ENCODE measurements at places on chromosomes 3 and 15.

DNA sequence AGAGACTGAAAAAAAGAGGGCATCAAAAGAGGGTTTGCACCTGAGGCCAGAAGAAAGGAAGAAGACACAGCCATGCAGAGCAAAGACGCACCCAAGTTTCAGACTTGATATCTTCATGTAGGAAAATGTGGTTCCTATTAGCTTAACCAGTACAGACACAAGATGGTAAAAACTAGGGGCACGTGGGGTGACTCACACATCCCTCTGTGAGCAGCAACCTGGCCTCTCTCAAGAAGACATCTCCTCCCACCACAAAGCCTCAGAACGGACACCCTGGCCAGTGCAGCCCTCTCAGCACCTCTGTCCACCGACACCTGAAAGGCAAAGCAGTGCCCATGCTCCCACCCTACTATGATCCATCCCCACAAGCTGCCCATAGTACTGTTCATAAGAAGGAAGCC lies 33.3 kb downstream of the GLB1 start:
- DNase-seq: peak; percentile 63

- peak; percentile 56 for DNase-seq
Measured at GRCh38 chr15:58378241-58379085, 53.3 kb upstream of the LIPC start.

DNA sequence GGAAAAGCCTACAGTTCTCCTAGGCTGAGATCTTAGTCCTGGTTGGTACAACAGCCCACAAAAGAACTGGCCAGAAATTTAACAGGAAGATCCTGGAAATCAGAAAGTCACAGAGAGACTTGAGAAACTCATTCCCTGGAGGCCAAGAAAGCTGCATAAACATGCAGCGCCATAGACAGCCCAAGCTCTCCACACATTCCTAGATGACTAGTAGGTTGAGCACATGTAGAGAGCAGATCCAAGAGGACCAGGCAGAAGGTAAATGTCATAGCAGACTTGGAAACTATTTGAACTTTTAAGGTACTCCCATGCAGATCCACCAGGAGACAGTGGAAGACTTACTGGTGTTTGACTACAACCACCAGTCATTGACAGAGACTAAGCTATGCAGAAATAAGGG lies 18.4 kb downstream of the KBTBD12 start:
- no peak for DNase-seq

- no peak for DNase-seq
Measured at GRCh38 chr3:193730976-193731375, 138.0 kb downstream of the OPA1 start.

- DNase-seq: no peak
Measured at GRCh38 chr3:112623717-112624116, 17.2 kb downstream of the CCDC80 start.

DNA sequence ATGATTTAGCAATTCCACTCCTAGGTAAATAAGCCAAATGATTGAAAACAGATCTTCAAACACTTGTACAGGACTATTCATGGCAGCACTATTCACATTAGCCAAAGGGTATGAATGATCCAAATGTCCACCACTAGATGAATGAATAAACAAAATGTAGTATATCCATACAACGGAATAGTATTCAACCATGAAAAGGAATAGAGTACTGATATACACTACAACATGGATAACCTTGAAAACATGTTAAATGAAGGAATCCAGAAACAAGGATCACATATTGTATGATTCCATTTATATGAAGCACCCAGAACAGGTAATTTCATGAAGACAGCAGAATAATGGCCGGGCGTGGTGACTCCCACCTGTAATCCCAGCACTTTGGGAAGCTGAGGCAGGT lies 78.2 kb upstream of the IGF1R start:
- DNase-seq: no peak

DNA sequence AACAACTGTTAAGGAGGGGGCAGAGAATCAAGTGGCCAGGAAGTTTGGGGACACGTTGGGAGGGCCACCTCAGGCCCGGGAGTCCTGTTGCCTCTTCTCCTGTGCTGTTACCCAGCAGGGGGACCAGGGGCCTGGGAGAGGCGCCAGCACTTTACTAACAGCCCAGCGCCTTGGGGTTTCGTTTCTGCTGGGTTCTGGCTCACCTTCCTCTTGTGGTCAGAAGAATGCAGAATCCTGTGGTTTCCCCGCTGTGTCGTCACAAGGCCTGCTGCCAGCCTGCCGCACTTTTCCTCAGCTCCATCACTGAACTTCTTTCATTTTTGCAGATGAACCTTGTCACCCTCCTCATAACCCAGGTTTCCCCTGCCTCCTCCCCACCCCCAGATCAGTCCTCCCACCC lies 67.7 kb downstream of the SLC30A4 start:
- DNase-seq: peak; percentile 97

DNA sequence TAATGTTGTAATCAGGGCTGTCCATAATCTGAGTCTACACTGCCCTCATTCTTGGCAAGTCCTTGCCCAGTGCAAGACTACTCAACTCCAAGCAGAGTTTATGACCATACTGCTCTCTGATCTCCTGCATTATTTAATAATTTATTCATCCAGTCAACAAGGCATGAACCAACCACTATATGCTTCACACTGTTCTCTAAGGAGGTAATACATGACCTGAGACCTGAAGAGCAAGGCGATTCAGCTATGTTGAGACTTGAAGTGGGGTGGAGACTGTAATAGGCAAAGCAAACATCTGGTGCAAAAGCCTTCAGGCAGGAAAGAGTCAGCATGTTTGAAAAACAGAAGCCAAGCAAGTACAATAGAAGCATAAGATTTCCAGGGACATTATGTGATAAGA lies 1362.8 kb downstream of the ROBO2 start:
- DNase-seq: no peak

DNA sequence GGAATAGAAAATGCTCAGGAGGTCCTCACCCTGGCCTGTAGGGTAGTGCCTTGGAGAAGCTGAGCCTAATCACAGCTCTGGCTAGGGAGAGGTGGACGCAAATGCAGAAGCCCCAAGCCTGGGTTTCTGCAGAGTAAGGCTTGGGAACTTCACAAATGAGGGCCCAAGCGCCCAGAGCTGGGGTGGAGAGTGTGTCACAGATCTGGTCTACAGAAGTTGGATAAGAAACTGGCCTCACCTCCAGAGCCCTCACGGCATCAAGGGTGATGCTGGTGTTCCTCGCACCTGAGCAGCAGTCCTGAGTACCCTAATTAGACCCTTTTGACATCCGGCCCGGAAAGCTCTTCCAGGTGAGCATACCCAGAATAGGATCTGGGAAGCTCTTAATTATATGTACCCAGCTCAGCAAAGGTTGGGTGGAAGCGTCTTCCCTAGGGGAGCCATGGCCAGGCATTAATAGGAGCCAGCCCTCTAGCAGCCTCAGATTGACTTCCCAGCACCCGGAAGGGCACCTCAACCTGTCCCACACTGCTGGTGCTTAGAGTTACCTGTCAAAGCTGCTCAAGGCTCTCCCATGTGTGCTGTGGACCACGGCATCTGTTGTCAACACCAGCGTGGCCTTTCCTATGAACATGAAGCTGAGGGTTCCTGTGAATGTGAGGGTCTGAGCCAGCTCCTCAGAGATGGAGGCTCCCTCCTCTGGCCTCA lies 31.8 kb downstream of the RBM5 start:
- no peak for DNase-seq

DNA sequence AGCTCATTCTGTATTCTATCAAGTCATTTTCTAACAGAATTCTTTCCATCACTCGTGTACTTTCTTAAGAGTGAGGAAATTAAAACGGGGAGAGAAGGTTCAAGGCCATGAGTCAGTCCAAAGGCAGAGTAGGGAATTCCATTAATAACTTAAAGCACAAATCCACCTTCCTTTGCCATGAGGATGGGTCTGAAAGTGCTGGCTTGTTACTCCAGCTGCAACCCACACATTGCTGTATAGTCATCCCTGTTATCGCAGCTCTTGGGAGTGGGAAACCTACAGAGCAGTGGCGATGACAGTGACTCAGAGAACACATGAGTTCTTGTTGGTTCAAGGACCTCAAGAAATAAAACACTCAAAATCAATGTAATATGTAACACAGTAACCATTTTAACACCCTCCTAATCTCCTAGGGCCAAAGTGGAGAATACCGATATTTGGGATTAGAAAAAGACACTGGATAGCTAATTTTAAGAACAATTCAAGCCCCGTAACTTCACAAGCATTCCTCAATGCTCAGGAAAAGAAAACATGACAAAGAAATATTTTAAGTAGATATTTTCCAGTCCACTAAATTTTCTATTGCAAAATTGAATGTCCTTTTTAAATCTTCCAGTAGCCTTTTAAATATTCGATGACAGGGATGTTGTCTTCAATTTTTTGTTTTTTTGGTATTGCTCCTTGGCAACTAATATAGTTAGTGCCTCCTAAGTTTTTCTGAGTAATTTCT lies 179.9 kb upstream of the THBS1 start:
- peak; percentile 63 for DNase-seq

GRCh38 chr3:141710888-141711616 lies 27.0 kb upstream of the RNF7 start:
- peak; percentile 95 for DNase-seq

DNA sequence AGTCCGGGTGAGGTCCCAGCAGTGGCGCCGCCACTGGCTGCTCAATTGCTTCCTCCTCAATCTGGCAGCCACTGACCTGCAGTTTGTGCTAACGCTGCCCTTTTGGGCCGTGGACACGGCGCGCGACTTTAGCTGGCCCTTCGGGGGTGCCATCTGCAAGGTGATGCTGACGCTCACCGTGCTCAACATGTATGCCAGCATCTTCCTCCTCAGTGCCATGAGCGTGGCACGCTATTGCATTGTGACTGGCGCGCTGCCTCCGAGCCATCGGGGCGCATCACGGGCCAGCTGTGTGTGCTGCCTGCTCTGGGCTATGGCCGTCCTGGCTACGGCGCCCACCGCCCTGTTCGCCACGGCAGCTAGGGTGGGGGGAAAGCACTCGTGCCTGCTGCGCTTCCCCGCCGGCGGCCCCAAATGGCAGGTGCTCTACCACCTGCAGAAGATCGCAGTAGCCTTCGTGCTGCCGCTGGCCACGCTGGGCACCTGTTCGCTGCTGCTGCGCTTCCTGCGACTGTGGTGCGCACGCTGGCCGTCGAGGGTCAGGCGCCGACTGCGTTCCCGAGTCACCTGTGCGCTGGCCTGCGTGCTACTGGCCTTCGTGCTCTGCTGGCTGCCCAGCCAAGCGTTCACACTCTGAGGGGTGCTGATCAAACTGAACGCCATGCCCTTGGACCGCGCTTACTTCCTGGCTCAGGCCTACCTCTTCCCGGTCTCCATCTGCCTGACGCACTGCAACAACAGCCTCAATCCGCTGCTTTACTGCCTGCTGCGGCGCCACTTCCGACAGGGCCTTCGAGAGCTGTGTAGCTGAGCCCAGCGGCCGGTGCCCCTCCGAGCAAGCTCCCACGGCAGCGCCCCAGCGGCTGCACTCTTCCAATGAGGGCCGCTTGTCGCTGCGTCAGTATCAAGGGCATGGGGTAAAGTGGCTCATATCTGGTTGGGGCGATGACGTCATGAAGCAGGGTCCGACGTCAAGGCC lies 20.3 kb upstream of the ADAMTS7 start:
- DNase-seq: no peak

- no peak for DNase-seq
Measured at GRCh38 chr3:65173841-65174240, 486.0 kb upstream of the ADAMTS9 start.

- DNase-seq: no peak
Measured at GRCh38 chr3:42731476-42732195, 29.0 kb upstream of the HHATL start.

- no peak for DNase-seq
Measured at GRCh38 chr3:154224366-154224765, 99.9 kb downstream of the DHX36 start.

DNA sequence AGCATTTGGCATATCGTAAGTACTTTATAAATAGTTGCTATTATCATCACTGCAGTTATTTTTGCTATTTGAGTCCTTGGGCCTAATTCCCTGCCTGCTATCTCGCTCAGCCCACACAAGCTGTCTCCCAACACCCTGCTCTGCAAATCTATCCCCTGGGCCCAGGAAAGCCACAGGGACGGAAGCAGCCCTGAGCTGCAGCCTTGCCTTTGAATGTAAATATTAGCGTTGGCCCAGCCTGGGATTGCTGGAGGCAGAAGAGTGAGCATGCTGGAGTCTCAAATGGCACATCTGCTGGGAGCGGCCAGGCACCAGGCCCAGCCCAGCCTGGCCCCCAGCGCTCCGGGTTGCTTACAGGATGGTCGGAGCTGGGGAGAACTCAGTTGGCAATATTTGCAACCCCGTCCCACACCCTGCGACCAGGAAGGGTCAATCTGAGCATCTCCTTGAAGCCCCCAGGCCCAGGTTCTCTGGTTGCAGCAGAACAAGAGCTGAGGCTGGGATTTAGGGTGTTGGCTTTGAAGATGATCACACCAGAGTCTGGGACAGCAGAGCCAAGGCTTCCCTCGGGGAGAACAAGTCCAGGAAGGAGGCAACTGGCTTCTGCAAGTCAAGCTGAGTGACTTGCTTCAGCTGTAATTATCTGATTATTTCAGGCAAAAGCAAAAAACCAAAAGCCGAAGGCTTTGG lies 529.6 kb downstream of the SHQ1 start:
- peak; percentile 53 for DNase-seq

- no peak for DNase-seq
Measured at GRCh38 chr15:73009066-73010056, 42.9 kb upstream of the NEO1 start.

DNA sequence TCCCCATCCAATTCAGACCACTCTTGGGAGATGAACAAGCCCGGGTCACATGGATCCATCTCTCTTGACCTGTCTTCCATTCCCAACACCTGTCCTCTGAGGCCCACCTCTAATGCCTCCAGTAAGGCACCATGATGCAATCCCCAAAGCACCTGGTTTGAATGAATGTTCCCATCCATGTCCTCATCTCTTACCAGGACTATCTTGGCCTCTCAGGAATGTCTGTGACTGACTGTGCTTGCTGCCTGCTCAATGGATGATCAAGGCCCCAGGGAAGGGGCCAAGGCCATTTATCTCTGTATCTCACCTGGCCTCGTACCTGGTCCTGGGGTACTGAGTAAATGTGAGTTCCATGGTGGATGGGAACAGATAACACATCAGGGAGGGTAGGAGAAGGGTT lies 49.7 kb downstream of the SLCO2A1 start:
- no peak for DNase-seq

- DNase-seq: no peak
Measured at GRCh38 chr15:79635149-79635771, 203.1 kb downstream of the MINAR1 start.

DNA sequence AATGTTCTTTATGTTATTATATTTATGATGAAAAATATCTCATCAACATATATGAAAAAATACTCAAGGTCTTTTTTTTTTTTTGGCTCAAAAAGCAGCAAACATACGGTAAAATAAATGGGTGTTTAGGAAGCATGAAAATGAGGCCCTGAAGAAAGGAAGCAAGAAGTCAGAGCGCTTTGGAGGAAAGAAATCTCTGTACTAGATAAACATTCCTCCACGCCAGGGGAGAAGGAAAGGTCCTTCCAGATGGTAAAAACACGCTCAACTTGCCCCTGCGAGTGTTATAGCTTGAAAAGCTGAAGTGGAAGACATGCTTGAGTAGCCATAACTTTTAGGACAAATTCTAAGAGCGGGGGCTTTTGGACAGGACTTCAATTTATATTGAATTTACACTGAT lies 52.9 kb downstream of the FEM1B start:
- no peak for DNase-seq

Measured in EH (cell line).